ENCODE measurements at places on chromosomes 7 and 10.

- peak; percentile 72 for DNase-seq
These were observed 8.8 kb downstream of the TSPAN15 start for GRCh38 chr10:69459893-69460575.

DNA sequence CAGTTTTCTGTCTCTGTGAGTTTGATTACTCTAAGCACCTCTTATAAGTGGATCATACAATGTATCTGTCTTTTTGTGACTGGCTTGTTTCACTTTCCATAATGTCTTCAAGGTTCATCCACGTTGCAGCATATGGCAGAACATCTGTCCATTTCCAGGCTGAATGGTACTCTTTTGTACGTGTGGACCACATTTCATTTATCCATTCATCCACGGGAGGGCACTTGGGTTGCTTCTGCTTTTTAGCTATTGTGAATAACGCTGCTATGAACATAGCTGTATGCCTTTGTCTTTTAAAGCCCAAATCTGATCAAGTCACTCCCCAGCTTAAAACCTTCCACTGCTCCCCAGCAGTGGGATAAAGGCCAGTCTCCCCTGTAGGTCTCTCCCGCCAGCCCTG lies 31.5 kb downstream of the EGFR start:
- no peak for DNase-seq

DNA sequence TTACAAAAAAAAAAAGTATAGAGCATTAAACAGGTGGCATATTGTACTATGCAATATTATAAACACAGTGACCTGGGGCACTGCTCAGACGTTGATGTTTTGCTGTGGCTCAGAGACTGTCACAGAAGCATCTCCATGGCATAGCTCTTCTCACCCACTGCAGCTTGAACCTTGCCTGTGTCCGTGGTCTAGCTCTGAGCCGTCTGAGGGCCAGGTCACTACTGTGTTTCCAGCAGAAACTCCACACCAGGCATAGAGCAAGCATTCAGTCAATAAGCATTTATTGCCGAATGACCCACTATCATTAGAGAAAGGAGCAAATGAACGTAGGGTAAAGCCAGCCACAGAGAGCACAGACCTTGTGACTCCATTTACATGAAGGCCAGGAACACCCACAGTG lies 443.2 kb upstream of the FOXK1 start:
- DNase-seq: no peak

DNA sequence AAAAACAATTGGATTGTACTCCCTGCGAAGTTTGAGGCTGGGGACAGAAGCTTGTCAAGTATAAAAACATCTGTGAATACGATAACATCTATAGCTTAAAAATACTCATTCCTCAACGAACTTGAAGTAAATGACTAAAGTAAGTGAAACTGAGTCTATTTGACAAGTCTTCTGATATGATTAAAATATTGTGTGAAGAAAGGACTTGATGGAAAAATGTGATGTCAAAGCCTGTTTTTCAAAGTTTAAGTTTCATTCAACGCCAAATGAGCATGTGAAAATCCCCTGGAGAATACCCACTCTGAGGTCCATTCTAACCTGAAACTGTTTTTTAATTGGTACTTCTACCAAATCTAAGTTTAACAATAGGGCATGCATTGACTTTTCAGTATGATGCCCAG lies 122.3 kb upstream of the MDFIC start:
- no peak for DNase-seq

GRCh38 chr7:12695965-12696364 lies 8.5 kb downstream of the ARL4A start:
- DNase-seq: no peak
